ENCODE measurements at places on chromosomes 1 and 21. TPM values are rescaled to one million over a fixed set of nuclear protein-coding genes. Genes with fewer than 3 reads are reported as not detected.

DNA sequence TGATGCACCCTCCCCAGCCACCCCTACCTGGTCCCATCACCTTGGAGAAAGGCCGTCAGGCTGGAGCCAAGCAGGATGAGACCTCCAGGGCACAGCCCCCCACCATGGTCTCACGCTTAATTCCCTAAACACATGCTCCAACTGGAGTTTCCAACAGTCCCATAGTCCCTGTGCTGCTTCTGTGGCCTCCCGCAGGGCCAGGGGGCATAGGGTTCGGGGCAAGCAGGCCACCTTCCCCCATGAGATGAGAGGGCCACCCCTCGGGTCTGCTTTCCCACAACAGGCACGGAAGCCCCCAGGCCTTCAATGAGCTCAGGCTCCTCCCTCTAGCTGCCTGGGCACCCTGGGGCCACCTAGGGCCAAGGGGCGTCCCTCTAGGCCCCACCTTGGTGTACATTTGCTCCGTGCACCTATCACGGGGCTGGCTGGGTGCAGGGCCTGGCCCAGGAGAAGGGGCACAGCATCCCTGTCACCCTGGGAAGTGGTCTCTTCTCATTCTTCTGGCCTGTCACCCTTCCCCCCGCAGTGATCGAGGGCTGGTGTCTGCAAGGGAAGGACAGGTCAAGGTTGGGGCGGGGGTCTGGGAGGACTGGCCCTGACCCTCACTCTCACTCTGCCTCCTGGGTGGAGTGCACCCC lies 42.4 kb downstream of the TRIM11 start:
- no peak overlapping the region for H3K4me3 ChIP-seq
- no peak for DNase-seq
- no peak overlapping the region for H3K27ac ChIP-seq
- H3K36me3 ChIP-seq: no peaks in the 10 kb centered on the region

Gene ASCL5
- not detected for total RNA-seq

Gene MATN1
- total RNA-seq: 0.47 TPM

DNA sequence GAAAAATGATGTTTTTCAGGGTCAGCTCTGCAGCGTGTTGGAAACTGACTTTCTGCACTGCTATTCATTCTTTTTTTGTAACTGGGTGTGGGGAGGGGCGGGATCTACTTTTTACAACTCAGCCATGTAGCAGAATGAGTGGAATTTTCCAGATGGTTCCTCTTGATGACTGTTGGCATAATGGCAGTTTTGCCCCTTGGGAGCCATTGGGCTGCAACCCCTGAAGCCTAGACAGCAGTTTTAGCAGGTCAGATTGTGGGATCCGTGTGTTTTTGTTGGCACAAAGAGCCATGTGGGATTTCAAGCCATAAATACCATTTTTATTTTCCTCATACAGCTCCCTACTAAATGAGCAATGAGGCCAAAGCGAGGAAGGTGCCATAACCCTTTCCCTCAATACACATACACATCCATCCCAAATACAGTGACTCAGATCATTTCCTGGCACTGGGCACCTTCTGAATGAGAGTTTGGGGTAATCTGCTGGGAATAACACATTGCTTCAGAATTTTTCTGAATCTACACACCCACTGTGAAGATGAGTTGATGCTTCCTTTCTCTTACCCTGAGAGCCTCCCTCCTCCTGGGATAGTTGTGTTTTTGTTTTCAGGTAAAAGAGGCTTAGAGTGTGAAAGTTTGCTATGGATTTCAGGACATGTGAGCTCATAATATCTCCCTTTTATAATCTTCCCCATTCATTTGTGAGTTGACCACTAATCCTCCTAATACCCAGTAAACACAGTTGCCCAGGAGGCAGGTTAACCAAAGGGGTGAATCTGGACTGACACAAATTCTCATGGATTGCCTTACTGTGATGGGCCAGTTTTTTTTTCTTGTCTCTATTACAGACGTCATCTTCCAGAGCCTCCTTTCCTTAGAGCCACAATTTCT lies 13.1 kb downstream of the S100A10 start:
- peaks cover 16% of the 10 kb centered on the region for H3K4me1 ChIP-seq
- DNase-seq: peak; percentile 60
- no peaks in the 10 kb centered on the region for H3K36me3 ChIP-seq
- no peaks in the 10 kb centered on the region for H3K27me3 ChIP-seq
- no peak overlapping the region for H3K27ac ChIP-seq
- H3K4me3 ChIP-seq: no peak overlapping the region

Gene C1QA
- 0.35 TPM for total RNA-seq

DNA sequence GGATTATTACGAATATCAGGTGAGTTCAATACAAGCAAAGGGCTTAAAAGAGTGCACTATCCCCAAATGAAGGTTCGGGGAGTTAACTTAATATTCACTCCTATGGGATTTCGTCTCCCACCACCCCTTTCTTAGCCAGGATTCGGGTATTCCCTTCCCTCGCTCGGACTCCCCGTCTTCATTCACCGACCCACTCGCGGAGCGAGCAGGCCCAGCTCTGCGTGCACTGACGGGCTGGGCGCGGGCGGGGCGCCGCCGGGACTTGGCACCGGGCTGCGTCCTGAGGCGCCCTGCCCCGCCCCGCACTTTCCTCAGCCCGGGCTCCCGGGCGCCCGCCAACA lies 7.7 kb upstream of the MPZL1 start:
- peak overlapping the region; percentile 86 for H3K27ac ChIP-seq
- peak overlapping the region; percentile 84 for H3K4me3 ChIP-seq
- no peak for DNase-seq
- H3K36me3 ChIP-seq: no peaks in the 10 kb centered on the region
- H3K27me3 ChIP-seq: no peaks in the 10 kb centered on the region

GRCh38 chr1:232423591-232423990 lies 206.3 kb downstream of the SIPA1L2 start:
- H3K4me3 ChIP-seq: no peak overlapping the region
- H3K27me3 ChIP-seq: no peaks in the 10 kb centered on the region
- no peak for DNase-seq

Gene GJC2
- 0.43 TPM for total RNA-seq

DNA sequence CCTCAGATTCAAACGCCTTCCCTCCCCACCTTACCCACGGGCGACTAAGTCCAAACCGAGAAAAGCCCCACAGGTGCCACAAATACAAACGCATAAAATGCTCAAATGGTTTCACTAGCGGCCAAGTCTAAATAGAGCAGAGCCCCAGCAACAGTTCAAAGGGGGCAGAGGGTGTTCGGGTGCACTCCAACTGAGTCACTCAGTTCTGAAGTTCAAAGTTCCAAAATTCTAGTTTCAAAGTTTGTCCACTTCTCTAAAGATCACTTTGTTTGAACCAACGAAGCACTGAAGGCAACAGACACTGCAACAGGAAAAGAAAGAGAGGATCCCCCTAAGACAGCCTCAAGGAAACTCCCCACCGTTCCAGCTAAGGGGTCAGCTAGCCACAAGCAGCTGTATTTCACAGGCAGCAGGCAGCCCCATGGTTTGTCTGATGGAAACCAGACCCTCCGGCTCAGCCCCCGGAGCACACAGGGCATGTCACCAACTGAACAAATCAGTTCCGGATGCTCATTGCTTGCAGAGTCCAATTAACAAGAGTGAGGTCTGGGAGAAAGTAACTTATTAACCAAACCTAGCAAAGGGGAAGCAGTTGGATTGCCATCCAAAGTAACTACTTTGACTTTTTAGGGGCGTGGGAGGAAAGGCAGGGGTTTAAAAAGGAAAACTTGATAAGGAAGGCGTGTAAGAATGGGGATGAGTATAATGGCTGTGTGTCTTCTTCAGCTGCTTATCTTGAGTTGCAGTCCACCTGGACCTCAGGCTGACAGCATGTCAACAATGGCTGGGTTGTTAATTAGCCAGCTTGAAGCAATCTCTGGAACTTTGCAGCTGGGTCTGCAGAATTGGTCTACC lies 1423.9 kb upstream of the PRMT6 start:
- peak; percentile 1 for DNase-seq
- no peak overlapping the region for H3K27ac ChIP-seq
- no peaks in the 10 kb centered on the region for H3K36me3 ChIP-seq
- H3K27me3 ChIP-seq: no peaks in the 10 kb centered on the region

- H3K36me3 ChIP-seq: no peaks in the 10 kb centered on the region
- no peaks in the 10 kb centered on the region for H3K4me1 ChIP-seq
- H3K27ac ChIP-seq: no peak overlapping the region
- no peak overlapping the region for H3K4me3 ChIP-seq
These were observed 311.8 kb upstream of the B3GALT2 start for GRCh38 chr1:193498088-193498655.

- peaks cover 9% of the 10 kb centered on the region for H3K36me3 ChIP-seq
- H3K4me1 ChIP-seq: no peaks in the 10 kb centered on the region
- no peak overlapping the region for H3K27ac ChIP-seq
- no peak for DNase-seq
- H3K4me3 ChIP-seq: no peak overlapping the region
- no peaks in the 10 kb centered on the region for H3K27me3 ChIP-seq
These were observed 11.9 kb downstream of the EXTL2 start for GRCh38 chr1:100882698-100883097.

DNA sequence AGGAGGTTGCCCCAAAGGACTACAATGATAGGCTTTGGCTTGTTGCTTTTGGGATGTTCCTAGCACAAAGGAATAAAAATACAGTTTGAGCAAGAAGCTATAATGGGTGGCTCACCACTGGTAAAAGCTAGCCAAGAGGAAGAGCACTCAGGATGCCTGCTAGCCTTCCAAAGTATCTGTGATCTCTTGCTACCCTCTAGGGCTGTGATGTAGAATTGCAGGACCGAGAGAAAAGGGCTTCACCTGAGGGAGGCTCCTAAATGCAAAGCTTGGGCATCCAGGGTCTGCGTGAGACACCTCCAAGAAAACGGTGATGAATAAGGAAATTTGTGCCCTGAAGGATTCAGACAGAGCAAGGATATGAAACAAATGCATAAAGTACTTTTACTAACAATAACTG lies 17.7 kb downstream of the IVL start:
- H3K36me3 ChIP-seq: no peaks in the 10 kb centered on the region
- no peaks in the 10 kb centered on the region for H3K4me1 ChIP-seq
